Dermis microvascular lymphatic vessel endothelial cell (primary cell): ENCODE measurements at places on chromosomes 6 and 20. TPM values are rescaled to one million over a fixed set of nuclear protein-coding genes. Genes with fewer than 3 reads are reported as not detected.
A peak's percentile ranks its signal among the peaks of the same experiment; 100 is the strongest.

GRCh38 chr6:35512740-35513139 is at the start of gene TULP1:
Gene TULP1, minus strand, starts transcription at chr6:35512896. Its CDS starts 38 bp downstream, at chr6:35512858.
- no peak for DNase-seq

DNA sequence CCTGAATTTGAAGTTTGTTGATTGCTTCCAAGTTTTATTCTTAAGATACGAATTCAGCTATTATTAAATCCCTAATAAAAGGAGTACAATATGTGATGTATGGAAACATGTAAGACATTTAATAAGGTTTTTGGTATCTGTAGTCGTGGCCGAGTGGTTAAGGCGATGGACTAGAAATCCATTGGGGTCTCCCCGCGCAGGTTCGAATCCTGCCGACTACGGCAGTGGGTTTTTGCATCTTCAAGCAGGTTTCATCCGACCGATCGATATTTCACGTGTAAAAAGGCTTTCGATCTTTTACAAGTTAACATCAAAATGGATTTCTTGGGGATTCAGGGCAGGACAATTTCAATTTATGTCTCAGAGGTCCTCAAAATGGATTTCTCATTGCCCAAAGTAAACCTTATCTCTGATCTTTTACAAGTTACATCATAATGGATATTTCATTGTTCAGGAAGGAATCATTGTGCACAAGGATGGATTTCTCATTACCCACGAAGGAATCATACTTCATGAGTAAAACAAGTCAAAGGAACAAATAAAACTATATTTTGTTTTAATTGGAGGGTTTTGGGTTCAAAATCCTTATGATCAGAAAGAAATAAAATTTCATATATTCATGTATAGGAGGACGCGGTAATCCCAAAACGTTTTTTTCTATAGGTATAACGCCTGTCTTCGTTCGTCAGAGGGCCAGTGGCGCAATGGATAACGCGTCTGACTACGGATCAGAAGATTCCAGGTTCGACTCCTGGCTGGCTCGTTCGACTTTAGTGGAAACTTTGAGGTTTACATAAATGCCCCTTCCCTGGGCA is 37.3 kb upstream of the BTN3A2 start:
- DNase-seq, result peak; percentile 47

Gene SAMD10
- total RNA-seq, result 2.4 and 5.9 TPM in 2 replicates

Gene TCF15
- total RNA-seq, result 0.76 and 0.77 TPM in 2 replicates

GRCh38 chr6:2876210-2877056 is 26.7 kb downstream of the SERPINB9 start:
- DNase-seq, result peak; percentile 98

DNA sequence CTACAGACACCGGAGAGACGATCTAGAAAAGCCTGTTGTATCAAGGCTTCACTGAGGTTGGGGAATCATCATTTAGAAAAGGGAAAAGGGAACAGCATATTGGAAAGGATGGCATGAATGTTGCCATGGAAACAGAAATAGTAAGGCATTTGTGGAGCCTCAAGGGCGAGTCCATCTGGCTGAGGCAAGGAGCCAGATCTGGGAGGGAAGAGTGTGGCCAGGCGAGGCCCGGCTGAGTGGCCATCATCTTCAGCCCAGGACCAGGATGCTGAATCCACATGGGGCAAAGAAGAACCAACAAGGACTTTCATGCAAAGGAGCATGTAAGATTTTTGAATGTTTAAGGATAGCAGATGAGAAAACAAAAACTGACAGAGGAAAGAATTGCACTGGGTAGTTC is 85.8 kb downstream of the MAP3K5 start:
- no peak for DNase-seq

- no peak for DNase-seq
These were observed 21.7 kb downstream of the FGD2 start for GRCh38 chr6:37027036-37027720.

- no peak for DNase-seq
These were observed 14.8 kb upstream of the ADGB start for GRCh38 chr6:146583966-146584365.

Gene OOEP
- total RNA-seq, result 0.13 TPM in 1 of 2 replicates, not detected in the other

- DNase-seq, result no peak
These were observed 22.9 kb downstream of the QKI start for GRCh38 chr6:163437466-163437865.

Gene TP53TG5
- total RNA-seq, result not detected in 2 replicates

DNA sequence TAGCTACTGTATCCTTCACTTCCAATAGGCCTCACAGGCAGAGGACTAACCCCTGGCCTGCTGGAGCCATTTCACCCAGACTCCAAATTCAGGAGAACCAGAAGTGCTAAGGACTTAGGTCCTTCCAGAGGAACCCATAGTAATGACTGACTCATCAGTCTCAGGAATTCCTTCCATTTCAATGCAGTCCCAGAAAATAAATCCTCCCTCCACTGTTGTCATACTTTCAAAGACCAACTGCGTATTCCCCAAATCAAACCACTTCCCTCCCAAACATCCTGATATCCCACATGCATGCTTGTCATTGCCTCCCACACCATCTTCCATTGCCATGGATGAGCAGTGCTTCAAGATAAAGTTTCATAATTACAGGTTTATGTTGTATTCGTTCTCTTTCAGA is 31.8 kb upstream of the NT5E start:
- DNase-seq, result peak; percentile 34

DNA sequence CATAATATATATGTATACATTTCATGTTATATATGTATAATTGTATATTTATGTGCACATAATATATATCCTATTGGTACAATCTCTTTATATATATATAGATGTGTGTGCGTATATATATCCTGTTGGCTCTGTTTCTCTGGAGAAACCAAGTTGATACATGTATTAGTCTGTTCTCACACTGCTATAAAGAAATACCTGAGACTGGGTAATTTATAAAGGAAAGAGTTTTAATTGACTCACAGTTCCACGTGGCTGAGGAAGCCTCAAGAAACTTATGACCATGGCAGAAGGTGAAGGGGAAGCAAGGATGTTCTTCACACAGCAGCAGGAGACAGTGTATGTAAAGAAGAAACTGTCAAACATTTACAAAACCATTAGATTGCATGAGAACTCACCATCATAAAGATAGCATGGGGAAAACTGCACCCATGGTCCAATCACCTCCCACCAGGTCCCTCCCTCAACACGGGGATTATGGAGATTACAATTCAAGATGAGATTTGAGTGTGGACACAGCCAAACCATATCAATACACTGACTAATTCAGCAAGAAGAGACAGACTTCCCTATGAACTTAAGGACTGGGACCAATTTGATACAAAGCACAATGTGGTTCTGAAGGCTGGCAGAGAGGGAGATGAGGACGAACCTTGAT is 14.0 kb downstream of the CST3 start:
- DNase-seq, result no peak

DNA sequence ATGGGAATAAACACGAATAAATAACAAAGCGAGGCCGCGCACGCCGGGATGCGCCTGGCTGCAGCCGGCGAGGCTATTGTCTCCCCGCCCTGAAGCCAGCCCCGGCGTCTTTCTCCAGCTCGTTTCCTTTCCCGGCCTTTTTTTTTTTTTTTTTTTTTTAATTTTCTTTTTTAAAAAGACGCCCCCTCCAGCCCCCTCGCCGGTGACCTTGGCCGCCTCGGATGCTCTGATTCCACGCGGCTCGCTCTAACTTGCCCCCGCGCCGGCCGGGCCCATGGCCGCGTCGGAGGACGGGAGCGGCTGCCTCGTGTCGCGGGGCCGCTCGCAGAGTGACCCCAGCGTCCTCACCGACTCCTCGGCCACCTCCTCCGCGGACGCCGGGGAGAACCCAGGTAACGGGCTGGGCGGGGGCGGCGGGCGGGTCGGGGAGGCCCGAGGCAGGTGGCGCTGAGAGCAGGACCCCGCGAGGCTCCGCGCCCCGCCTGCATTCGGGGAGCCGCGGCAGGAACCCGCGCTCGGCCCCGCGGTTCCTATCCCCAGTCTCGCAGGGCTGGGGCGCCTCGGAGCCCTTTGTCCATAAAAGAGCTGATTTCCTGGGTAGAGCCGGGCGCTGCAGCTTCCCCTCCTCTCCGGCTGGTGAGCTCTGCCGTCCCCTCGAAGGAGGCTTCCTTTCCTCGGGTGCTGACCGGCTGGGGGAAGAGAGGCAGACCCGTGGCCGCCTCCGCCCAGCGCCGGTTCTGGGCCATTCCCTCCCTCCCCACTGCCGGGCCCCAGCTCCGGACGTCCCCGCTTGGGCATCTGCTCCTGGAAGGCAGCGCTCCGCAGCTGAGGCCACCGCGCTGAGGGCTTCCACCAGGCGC is 631 bp downstream of the PHACTR3 start:
- no peak for DNase-seq

DNA sequence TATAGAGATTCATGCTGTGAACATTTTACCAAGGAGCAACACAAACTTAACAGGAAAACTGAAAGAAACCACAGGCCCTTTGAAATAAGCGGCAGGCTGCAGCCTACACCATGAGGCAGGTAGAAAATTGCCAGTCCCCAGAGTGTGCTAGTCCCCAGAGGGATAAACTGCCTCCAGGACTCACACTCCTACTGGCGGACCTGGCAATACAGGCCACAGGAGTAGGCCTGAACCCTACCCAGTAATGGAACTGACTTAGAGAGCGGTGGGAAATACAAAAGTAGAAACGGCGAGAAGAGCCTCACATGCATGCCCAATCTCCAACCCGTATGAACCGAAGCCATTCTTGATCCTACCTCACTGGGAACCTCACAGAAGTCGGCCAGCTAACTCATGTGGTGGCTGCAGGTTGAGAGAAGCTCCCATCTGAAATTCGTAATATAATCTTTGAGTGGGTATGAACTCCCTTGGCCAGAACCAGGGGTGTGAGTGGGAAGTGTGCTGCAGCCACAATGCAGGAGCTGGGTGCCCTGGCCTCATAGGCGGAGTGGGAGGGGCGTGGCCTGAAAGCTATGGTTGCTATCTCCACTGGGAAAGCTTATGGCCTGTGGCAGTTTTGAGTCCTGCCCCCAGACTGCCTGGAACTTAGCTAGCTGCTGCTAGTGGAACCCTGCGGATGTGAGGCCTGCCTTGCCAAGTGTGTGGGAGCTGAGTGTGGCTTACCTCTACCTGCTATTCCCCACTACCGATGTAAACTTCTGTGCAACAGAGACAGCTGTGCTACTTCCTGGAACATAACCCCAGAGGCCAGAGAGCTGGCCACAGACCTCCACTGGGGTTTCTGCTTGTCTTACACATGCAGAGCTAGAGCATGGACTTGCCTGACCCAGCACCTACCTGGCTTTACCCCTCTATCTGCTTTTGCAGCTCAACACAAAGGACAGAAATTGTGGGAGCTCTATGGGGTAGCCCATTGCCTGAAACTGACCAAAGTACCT is 146.5 kb upstream of the COL21A1 start:
- no peak for DNase-seq

Gene RPL7L1
- 85.9 and 86.1 TPM in 2 replicates for total RNA-seq

Gene CST11
- not detected in 2 replicates for total RNA-seq

DNA sequence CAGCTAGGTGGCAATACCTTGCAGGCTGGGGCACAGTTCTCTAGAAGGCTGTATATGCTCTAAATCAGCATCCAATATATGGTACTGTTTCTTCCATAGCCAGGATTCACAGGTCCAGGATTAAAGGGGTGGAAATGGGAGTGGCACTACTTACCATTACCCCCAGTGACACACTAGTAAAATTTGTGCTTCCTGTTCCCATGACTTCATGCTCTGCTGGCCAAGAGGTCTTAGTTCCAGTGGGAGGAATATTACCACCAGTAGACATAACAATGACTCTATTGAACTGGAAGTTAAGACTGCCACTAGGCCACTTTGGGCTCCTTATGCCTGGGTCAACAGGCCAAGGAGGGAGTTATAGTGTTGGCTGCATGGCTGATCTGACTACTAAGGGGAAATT is 174.3 kb upstream of the TNFAIP3 start:
- DNase-seq, result peak; percentile 24

- no peak for DNase-seq
These were observed 63.9 kb upstream of the TENT5A start for GRCh38 chr6:81816380-81816779.

Gene CLPSL2
- total RNA-seq, result not detected in 2 replicates

- DNase-seq, result no peak
These were observed 30.4 kb upstream of the CD93 start for GRCh38 chr20:23116311-23117089.
